Activated T-cell treated with anti-CD3 and anti-CD28 coated beads, Interleukin-2, amount 50 U/mL, for 4 hours (primary cell): ENCODE measurements at places on chromosomes 7 and 10. TPM values are rescaled to one million over a fixed set of nuclear protein-coding genes. Genes with fewer than 3 reads are reported as not detected.

Gene CALML3
- not detected for total RNA-seq

Gene PLEKHS1
- total RNA-seq: not detected

Gene PAX4
- total RNA-seq: not detected

Gene LEP
- total RNA-seq: not detected

Gene NACAD
- total RNA-seq: 0.66 TPM

Gene OR9A2
- not detected for total RNA-seq

Gene IQUB
- total RNA-seq: not detected

Gene SORCS3
- not detected for total RNA-seq
